ENCODE measurements at places on chromosomes 6 and 20.

DNA sequence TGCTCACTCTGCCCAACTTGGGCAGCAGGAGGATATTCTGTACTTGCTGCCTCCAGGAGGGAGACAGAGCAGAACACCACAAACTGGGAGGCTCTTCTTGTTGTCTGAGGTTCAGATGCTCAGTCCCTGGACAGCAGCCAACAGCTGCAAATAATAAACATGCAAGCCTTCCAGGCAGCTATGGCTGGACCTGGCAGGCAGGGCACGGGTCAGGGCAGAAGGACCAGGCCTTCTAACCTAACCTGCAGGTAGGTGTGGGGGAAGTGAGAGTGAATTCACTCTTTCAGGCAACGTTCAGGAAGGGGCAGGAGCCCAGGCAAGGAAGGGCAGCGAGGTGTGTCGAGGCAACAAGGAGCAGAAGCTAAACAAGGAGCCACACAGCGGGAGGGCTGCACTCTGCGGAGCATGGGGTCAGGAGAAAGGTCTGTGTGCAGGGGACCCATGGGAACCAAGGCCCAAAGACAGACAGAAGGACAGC, 31.5 kb downstream of the NINL start:
- DNase-seq: no peak

- DNase-seq: peak; percentile 38
Observed at GRCh38 chr6:11714116-11714797, 64.3 kb downstream of the ADTRP start.

GRCh38 chr20:2053615-2054014, 48.0 kb upstream of the STK35 start:
- DNase-seq: no peak

DNA sequence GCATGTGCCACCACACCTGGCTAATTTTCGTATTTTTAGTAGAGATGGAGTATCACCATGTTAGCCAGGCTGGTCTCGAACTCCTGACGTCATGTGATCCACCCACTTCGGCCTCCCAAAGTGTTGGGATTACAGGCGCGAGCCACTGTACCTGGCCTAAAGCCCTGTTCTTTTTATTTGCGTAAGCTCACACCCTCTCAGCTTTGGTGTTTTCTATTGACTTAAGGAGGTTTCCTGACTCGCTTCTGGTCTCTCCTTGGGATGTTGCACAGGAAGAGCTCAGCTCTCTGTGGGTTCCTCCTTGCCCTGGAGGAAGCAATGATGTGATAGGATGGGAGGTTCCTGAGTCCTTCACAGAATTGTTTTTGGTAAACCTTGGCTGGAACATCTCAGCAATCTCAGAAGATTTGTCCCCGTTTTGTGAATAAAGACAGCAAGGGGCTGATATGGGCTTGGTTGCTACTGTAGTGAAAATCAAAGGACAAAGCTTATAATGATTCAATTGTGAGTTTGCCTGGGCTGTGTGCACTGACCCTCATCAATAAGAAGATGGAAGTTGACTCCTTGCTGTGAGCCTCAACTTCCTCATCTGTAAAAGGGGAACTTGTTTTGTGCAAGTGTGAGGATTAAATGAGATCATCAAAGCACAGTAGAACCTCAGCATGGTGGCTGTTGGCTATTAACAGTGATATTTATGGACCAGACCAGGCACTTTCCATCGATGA, 27.0 kb downstream of the TOX2 start:
- DNase-seq: no peak

DNA sequence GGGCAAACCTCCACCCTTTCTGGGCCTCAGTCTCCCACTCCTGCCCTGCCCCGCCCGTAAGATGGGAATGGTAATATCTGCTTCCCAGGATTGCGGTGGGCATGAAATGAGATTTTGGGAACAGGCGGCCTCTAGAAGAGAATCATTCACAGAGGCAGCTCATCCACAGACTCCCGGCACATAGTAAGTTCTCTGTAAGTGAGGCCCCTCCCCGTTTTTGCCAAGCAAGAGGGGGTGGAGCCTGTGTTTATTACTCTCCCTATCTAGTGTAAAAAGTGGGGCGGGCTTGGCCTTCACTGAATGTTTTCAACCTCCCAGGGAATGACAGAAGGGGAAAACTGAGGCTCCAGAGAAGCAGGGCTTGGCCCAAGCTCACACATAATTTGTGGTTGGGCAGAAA, 20.0 kb downstream of the SUN5 start:
- DNase-seq: no peak

GRCh38 chr6:163952005-163952404, 537.5 kb downstream of the QKI start:
- DNase-seq: no peak

DNA sequence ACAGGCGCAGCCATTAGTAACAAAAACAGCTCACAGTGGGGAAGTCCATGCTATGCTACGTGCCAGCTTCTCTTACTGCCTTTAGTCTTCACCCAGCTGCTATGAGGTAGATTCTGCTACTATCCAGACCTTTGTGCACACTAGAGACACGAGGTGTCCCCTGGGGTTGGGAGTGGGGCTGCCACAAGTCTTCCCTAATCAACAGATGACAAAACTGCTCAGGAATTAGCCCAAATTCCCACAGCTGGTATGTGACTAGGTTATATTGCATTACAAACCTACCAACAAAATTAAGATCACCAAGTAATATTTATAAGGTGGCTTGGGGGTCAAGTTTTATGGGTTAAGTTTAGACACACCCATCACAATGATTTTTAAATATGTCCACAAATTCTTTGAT, 63.3 kb downstream of the PSMB1 start:
- DNase-seq: no peak

DNA sequence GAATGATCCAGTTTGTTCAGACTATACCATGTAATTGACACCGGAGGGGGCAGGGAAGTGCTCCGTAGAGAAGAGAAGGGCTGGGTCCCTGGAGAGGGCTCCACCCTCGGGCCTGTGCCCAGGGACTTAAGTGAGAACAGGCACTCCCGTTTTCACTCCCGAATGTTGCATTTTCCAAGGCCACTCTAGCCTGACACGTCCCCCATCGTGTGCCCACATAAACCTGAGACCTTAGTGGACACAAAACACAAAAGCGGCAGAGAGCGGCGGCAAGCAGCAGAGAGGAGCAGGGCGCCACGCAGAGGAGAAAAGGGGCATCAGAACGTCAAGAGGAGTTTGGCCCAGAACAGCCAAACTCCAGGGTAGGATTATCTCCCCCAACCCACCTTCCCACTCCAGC, 1405.1 kb downstream of the GRIK2 start:
- DNase-seq: no peak

GRCh38 chr6:100300221-100300736, 164.4 kb downstream of the SIM1 start:
- no peak for DNase-seq

DNA sequence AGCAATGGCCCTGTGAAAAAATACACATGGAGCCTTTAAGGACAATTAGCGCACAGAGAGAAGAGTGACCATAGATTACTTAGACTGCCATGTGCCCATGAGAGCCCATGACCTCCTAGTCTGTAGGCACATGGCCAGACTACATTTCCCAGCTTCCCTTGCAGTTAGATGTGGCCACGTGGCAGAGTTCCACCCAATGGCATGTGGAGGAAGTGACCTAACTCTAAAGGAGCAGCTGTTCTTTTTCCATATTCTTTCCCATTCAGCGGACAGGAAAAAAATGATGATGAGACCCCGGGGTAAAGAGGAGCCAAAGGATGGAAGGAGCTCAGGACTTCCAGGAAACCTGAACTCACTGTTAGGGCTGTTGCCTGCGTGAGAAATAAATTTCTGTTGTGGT, 116.6 kb downstream of the CBLN4 start:
- no peak for DNase-seq

DNA sequence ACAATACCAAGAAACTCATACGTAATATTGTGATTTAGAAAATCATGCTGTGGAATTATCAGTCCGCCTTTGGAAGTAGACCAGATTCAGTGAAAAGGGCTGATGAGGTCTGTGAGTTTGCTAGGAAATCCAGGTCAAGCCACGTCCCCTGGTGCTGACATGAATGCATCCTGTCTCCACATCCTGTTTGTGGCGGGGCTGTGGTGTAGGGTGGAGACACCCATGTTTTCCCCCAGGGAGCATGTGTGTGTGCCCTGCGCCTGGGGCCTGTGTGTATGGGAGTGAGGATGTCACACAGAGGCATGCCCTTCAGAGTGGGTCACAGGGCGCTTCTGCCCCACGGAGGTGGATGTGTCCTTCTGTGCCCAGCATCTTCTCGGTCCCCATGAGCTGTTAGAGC, 109.1 kb downstream of the SASH1 start:
- peak; percentile 52 for DNase-seq

GRCh38 chr6:167566711-167567141, 241.8 kb downstream of the TTLL2 start:
- no peak for DNase-seq

- no peak for DNase-seq
Observed at GRCh38 chr6:16765235-16765634, 4.0 kb upstream of the ATXN1 start.

- DNase-seq: no peak
Observed at GRCh38 chr20:61958773-61959700, 106.6 kb downstream of the TAF4 start.

DNA sequence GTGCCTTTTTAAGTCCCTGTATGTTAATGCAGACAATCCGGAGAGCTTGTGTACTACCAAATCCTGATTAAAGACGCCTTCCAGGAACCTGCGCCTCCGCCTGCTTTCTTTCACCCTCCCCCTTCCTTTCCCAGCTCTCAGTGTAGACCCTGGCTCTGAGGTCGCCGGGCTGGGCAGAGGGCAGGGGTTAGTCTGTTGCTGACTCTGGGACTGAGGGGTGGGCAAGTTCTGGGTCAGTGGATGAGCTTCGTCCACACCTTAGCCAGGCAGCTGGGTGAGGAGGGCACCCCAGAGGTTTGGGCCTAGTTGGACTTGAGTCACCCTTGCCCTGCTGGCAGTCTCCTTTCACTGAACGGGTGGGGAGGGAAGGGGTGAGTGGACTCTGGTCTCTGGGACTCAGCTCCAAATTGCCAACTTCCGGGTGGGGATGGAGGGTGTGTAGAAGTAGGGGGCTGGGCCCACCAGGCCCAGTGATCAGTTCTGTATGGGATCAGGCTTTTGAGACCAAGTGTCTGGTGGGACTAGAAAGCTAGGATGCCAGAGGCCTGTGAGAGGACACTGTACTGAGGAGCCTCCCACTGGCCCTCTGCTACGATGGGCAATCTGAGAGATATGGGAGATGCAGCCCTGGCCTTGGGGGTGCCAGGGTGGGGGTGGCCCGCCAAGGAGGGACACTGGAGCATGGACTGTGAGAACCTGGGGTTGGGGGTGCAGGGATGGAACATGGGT, 21.3 kb upstream of the SLC22A7 start:
- no peak for DNase-seq

- DNase-seq: no peak
Observed at GRCh38 chr6:18990059-18990978, 603.2 kb downstream of the RNF144B start.

GRCh38 chr6:139862311-139862710, 487.9 kb upstream of the CITED2 start:
- no peak for DNase-seq

DNA sequence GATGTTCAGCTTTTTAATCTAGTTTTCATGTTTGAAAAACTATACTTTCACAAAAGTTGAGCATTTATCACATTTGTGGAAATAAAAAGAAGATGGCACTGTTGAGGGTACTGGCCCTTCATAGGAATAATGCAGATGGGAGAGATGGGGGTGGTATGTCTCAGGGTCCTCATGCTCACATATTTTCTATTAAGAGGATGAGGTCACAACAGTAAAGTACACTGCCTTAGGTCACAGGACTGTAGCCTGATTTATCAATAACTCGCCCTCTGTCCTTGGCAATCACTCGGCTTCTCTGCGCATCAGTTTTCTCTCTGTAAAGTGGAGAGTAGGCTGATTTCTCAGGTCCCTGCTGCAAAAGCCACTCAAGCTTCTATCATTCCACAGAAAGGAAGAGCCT, 55.9 kb downstream of the PPP1R3G start:
- DNase-seq: no peak

DNA sequence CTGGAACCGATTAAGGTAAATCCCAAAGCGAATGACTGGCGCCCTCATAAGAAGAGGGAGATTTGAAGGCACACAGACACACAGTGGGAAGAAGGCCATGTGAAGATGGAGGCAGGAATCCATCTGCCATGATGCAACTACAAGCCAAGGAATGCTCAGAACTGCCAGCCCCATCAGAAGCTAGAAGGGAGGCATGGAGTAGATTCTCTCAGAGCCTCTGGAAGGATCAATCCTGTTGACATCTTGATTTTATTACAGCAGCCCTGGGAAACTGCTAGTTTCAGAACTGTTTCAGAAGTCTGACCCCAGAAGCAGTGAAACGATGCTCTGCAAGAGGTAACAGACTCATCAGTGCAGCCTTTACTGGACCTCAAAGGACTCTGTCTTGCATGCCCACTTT, 103.5 kb upstream of the GPR6 start:
- no peak for DNase-seq

- no peak for DNase-seq
Observed at GRCh38 chr6:27293436-27294098, 18.5 kb downstream of the POM121L2 start.

GRCh38 chr20:1392693-1393506, at the start of gene FKBP1A:
TSS of gene FKBP1A (minus strand) at chr20:1393054. CDS start at chr20:1392998, 56 bp downstream.
- peak; percentile 89 for DNase-seq

GRCh38 chr6:34490390-34491090, 24.7 kb downstream of the PACSIN1 start:
- no peak for DNase-seq

GRCh38 chr6:106098383-106099234, 12.5 kb downstream of the PRDM1 start:
- peak; percentile 76 for DNase-seq

DNA sequence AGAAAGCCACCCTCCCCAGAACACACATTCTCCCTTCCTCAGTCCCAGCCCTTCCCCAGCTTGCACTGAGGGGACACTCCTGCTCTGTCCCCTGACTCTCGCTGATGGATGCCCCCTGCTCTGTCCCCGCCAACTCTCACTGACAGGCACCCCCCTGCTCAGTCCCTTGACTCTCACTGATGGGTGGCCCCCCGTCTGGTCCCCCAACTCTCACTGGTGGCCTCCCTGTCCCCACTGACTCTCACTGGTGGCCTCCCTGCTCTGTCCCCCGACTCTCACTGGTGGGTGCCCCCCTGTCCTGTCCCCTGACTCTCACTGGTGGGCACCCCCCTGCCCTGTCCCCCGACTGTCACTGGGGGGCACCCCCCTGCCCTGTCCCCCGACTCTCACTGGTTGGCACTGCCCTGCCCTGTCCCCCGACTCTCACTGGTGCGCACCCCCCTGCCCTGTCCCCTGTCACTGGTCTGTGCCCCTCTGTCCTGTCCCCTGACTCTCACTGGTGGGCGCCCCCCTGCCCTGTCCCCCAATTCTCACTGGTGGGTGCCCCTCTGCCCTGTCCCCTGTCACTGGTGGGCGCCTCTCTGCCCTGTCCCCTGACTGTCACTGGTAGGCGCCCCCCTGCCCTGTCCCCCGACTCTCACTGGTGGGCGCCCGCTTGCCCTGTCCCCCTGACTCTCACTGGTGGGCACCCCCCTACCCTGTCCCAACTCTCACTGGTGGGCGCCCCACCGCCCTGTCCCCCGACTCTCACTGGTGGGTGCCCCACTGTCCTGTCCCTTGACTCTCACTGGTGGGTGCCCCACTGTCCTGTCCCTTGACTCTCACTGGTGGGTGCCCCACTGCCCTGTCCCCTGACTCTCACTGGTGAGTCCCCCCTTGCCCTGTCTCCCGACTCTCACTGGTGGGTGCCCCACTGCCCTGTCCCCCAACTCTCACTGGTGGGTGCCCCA, 60.9 kb downstream of the GINS1 start:
- DNase-seq: no peak
